ENCODE measurements at places on chromosomes 1 and 21.

DNA sequence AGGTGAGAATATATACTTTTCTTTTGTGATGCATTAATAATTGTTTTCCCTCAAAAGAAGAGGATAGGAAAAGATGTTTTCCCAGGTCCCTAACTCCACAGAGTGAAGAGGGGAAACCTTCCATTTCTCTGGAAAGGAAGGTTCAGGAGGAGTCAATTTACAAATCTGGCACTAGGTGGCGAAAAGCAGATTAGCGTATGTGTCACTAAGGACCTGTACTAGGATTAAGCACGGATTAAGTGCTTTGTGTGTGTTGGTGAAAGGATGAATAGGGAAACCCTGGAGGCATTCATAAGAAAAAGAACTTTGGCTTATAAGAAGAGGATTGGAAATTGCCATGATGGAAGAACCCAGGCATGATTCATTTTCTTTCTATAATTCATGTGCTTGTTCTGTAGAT lies 410.1 kb upstream of the PLXNA2 start:
- peak; percentile 31 for DNase-seq

GRCh38 chr1:59044535-59045121 lies 252.3 kb upstream of the FGGY start:
- DNase-seq: no peak

- no peak for DNase-seq
Measured at GRCh38 chr1:174413632-174414031, 34.1 kb upstream of the GPR52 start.

- DNase-seq: no peak
Measured at GRCh38 chr1:246320286-246320685, 186.8 kb downstream of the SMYD3 start.

- DNase-seq: no peak
Measured at GRCh38 chr21:18023157-18023556, 204.0 kb upstream of the C21orf91 start.

GRCh38 chr1:208153386-208153785 lies 90.8 kb downstream of the PLXNA2 start:
- no peak for DNase-seq

DNA sequence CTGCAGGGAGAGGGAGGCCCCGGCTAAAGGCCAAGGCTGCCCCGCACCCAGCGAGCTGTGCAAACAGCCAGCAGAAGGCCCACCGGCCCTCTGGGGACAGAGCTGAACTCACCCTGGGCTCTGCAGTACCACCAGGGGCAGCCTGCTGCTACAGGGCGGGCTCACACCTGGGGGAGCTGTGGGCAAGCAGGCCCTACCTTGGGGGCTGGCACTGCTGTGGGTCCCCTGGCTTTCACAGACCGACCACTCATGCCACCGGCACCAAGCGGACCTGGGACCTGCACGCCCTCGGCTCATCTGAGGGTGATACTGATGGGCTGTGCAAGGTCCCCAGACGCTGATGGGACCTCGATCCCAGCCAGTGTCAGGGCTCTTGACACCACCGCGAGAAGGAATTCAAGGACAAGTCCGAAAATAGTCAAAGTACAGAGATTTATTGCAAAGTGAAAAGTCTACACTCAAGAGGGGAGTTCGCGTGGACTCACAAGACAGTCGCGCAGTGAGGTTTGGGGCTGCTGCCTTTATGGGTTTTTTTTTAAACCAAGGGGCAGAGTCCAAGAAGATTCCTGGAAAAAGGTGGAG lies 61.0 kb upstream of the ADARB1 start:
- DNase-seq: no peak

DNA sequence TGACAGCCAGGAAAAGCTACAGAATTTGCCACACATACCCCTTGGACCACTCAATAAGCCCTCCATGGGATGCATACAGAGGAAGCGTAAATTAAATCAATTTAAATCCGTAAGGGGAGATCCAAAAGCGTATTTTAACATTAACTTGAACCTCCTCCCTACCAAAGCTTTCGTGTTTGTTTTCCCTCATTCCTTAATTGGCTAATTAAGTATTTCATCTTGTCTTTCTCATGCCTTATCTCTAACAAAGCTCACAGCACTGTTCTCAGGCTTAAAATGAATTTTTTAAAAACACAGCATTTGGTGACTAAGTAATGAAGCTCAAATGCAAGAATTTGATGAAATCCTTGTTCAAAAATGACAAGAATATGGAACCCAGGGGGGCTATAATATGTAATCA lies 3.1 kb downstream of the PTPN14 start:
- DNase-seq: no peak
